ENCODE measurements at places on chromosomes 7 and 10.

DNA sequence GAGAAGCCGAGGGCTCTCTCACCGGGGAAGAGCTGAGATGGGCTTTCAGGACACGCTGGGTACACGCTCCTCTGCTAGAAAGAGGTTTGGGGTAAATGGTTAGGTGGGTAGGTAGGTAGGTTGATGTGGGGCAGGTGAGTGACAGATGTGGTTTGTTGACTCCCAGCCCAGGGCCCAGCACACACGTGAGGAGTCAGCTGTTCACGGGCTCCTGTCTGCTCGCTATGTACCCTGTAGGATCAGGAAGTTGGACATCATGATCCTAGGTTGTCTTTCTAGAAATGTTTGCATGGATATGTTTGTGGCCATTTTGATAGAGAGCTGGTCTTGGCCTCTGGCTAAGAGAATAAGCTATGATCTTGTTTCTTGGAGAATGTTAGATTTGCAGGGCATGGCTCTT is 109.0 kb downstream of the TACC2 start:
- DNase-seq, result no peak

- peak; percentile 79 for DNase-seq
Measured at GRCh38 chr7:100604028-100604975, 2.1 kb downstream of the PCOLCE start.

- no peak for DNase-seq
Measured at GRCh38 chr10:15859509-15859905, 800 bp downstream of the MINDY3 start.

GRCh38 chr10:105843786-105844185 is 1202.7 kb downstream of the SORCS3 start:
- no peak for DNase-seq

DNA sequence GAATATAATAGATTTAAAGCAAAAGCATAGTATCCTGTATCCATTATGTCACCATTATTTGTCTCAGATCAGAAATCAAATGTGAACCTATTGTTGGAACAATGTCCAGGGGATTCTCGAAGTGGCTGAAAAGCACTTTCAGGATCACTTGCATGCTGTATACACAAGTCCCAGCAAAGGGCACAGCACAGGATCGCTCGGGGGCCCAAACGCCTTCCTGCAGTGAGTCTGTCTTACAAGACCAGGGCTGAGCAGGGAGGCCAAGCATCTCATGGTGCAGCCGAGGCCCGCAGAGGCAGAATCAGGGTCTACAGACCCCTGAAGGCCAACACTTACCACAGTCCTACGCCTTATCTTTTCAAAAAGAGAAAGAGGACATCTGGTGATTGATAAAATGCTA is 92.3 kb downstream of the TNS3 start:
- no peak for DNase-seq

- DNase-seq, result no peak
Measured at GRCh38 chr10:8006274-8006999, 48.1 kb upstream of the GATA3 start.

GRCh38 chr10:24722676-24723385 is 856 bp downstream of the ARHGAP21 start:
- peak; percentile 77 for DNase-seq

- DNase-seq, result no peak
Measured at GRCh38 chr7:126657599-126658358, 595.0 kb downstream of the GRM8 start.

- DNase-seq, result no peak
Measured at GRCh38 chr7:26486153-26486552, 194.5 kb downstream of the SNX10 start.

GRCh38 chr7:153523320-153524015 is 528.7 kb upstream of the DPP6 start:
- no peak for DNase-seq

DNA sequence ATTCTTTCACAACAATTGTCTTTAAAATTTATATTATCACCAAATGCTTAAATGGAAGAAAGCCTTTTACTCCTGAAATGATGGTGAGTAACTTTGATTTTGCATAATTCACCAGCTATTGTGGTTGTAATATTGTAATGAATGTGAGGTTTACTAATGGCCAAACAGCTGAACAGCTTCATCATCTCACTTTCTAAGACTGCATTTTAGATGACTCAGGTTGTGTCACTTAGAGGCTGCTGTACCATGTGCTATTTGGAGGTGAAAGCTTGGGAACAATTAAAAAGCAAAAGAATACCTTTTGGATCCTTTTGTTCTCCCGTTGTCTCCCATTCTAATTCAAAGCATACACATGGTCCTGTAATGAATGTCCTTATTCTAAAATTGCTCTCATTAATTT is 604.0 kb upstream of the PFKP start:
- DNase-seq, result no peak

- peak; percentile 79 for DNase-seq
Measured at GRCh38 chr7:30479202-30480120, 877 bp upstream of the NOD1 start.

DNA sequence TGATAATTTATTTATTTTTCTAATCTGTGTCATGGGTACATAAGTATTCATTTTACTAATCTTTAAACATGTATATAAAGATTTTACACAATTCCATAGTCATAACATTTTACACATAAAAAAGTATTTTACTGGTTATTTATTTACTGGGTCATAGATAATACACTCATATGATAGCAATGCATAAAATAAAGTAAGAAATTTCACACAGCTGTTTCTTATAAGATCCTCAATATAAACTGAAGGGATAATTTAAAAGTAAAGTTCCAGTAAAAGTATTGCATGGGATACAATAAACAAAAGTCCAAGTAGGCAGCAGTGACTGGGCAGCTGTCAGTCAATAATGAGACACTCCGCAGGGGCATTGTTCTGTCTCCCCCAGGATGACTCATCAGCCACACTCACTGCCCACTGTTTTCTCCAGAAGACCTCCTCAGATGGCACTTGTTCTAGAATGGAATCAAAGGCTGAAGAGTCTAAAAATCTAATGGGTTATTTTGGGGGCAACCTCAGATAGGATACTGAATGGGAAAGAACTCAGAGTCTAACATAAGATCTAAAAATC is 32.7 kb downstream of the DPY19L1 start:
- peak; percentile 72 for DNase-seq

DNA sequence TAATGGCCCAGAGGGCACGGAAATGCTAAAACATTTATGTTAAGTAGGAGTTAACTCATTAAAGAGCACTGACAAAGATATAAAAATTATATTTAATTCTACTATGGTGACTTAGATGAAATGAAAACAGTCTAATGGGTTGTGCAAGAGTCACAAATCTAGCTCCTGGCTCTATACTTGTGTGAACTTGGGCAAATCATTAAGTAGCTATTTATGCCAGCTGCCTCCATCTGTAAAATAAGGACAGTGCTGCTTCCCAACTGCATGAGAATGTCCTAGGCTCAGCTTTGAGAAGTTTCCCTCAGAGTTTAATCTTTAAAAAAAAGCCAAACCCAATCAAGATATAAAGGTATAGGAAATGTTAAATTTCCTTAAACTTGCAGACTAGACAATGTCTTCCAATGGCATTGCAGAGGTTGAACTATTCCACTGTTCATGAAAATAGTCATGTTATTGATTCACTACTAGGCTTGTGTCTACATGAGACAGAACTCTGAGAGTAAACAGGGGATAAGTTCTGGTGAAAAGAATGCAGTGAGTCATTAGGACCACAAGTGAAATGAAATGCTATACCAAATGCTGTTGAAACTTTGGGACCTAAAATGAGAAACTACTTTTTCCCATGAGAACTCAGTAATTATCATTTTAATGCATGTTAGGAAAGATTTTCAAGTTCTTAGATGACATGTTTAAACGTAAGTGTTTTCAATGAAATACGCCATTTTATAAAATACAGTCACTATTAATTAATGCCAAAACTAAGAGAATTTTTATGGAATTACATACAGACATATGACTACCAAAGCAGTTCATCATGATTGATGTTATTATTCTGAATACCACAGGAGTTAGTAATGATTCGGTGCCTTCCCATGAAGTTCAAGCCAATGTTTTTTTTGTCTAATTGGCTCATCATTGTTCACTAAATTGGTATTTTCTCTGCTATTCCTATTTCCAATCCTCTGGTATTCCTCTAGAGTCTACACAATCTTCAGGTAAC is 84.2 kb downstream of the CDK6 start:
- DNase-seq, result peak; percentile 87

GRCh38 chr7:99407872-99408378 is 472 bp downstream of the PDAP1 start:
- DNase-seq, result peak; percentile 81

DNA sequence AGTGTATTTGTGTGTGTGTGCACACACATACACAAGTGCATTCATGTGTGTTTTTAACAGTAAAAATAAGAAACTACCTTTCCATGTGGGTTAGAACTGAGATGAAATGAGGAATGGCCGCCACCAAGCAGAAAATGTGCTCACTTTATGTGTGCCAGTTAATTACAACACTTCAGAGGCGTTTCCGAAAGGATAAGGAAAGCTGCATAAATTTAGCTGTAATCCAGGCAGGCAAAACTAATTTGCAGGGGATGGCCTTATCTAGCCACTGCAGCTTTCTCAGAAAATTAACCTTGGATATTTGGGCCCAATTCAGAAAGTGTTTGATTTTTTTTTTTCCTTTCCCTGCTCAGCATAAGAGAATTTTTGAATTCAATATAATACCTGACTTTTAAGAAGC is 328.8 kb upstream of the PHF14 start:
- no peak for DNase-seq

DNA sequence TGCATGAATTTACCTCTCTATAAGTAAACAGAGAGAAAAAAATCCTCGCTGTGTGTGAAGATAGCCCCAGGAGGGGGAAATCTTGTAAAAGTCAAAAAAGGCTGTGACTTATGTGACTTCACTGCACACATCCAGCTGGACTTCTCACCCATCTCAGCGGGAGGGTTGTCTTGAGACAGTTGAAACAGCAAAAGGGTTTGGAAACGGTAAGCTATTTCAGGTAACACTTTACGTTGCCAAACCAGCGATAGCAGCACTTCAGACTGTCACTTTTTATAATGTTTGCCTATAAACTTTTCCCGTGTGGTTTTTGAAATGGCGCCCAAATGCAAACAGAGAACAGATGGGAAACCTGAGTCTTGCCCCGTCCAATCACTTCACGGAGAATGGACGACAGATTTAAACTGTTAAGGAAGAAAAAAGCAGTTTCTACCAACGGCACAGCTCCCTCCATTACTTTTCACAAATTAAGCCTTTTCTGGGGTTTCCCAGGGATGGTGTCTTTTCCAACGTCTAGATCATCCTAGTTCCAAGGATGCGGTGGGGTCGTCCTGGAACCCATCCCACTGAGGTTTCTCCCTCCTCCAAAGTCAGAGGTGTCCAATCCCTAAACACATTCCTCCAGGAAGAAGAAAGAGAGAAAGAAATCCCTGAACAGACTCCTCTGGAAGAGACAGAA is 25.2 kb downstream of the FGFR2 start:
- no peak for DNase-seq

DNA sequence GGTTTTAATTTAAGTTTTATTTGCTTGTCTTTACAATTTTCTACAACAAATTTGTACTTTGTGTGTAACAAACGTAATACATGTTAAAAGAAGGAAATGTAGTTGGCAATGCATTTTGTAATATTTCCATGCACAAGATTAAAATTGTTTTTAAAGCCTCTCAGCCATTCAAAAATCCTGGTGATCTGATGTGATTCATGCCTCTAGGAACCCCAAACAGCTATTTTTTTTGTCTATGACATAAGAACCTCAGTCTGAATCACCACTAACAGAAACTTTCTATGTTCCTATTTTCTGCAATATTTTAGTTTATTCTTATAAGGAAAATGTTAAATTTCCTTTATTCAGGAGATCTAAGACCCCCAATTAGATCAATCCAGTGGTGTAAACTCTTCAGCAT is 183.1 kb upstream of the YAE1 start:
- DNase-seq, result no peak

DNA sequence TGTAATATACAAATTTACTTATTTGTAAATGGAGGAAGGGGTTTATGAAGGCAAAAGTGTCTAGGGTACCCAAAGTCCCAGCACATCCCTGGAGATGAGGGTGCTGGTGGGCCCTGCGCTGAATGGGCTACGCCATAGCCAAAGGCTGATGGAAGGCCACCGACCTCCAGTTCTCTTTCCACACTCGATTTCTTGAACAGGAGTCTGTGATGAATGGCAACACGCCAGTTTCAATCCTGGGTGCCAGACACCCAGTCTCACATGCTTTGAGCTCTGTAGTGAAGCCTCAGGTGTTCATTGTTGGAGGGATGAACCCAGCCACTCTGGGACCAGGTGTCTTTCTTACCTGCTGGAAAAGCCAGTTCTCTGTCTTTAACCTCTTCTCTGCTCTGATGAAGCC is 752 bp downstream of the LRMDA start:
- no peak for DNase-seq

GRCh38 chr7:17302575-17303142 is 4.2 kb downstream of the AHR start:
- DNase-seq, result peak; percentile 55

DNA sequence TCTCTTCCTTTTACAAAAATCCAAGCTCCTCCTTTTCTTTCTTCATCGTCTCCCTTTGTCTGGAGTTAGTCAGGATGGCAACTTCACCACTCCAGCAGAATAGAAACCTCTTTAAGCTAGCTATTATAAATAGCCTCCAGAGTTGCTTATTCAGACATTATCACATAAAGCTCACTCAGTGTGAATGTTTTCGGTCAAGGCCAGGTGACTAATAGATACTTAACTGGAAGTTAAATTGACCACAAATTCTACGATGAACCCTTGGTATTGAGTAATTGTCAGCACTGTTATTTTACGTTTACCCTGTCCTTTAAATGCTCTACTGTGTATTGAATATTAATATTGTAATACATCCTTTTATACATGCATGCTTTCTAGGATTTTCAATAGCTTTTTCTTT is 340.4 kb downstream of the OTUD1 start:
- no peak for DNase-seq

- no peak for DNase-seq
Measured at GRCh38 chr7:131000873-131001272, 266.9 kb upstream of the KLF14 start.

- no peak for DNase-seq
Measured at GRCh38 chr10:127945948-127946711, 39.2 kb downstream of the PTPRE start.

GRCh38 chr10:103583871-103584215 is 90.3 kb downstream of the NEURL1 start:
- no peak for DNase-seq

DNA sequence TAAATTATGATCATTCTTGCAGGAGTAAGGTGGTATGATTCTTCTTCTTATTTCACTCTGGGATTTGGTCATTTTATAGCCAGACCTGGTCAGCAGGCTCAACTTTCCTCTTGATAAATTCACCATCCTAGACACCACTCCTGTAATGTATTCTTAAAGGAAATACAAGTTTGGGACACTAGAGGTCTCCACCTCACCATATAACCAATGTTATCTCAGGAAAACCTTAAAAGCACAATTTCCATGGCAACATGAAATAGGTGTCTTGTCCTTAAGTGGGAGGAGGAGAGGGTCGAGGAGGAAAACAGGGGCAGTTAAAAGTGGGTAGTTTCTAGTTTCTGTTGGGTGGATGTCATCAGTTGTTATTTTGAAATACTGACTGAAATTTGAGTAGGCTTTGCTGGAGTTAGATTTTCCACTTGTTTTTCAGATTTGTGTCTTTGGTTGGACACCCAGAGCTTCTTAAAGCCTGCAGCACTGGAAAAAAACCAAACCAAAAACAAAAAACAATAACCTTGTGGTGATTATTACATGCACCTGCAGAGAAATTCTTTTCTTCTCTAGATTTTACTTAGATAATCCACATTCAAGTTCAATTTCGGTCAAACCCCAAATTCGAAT is 163.1 kb downstream of the PRKCQ start:
- DNase-seq, result peak; percentile 66

Data from RPMI7951 (cell line).